ENCODE measurements at places on chromosomes 2 and 18.
A peak's percentile ranks its signal among the peaks of the same experiment; 100 is the strongest.

DNA sequence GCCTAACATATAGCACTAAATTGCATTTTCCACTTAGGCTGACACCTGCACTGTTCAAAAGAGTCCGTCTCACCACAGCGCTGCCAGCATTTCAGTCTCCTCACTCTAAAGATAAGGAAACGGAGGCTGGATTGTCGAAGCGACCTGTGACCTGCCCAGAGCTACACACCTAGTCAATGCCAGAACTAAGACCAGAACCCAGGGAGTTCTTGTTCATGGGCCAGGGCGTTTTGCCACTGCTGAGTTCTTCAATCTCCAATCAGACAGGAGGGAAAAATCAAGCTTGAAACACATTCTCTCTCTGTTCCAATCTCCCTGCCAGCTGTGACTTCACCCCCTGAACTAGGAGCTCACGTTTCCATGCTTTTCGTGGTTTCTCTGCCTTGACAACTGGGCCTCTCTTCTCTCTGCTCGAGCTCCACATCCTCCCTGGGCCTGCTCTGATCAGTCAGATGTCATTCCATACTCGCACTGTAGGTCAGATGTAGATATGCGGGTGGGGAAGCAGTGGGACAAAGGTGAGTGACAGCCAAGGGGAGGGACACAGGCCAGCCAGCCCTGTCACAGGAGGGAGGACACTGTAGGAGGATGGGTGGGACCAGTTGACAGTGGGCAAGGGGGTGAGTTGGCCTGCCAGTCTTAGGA is 221.1 kb upstream of the SMAD2 start:
- no peak overlapping the region for H3K4me3 ChIP-seq
- no peak overlapping the region for H3K27ac ChIP-seq
- H3K4me1 ChIP-seq: no peaks in the 10 kb centered on the region

DNA sequence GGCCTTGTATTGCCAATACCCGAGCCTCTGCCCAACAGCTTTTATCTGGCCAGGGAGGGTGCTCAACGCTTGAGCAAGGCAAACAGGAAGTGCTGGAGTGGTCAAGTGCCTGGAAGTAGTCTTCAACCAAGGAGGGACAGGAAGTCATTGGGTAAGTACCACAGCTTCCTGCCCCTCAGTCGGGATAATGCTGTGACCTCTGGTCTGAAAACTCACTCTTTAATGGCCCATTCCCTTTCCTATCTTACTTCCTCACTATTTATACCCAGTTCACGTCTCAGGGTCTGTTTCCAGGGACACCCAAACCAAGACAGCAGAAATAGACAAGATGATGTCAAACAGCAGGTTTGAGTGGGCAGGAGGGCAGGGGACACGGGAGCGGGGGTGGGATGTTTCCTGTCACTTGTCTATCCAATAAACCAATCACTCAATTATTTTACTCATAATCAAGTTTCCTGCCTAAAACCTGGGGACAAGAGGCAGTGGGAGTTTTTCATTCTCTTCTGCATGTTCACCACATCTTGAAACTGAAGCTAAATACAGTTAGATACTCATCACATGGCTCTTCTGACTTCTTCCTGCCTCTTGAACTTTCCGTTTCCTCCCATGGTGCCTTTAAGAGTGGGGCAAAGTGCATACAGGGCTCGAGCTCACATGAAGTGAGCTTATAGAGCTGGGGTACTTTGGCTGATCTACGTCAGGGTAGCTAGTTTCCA is 68.9 kb upstream of the CAB39 start:
- H3K4me3 ChIP-seq: no peak overlapping the region
- no peaks in the 10 kb centered on the region for H3K27me3 ChIP-seq
- H3K27ac ChIP-seq: no peak overlapping the region
- no peaks in the 10 kb centered on the region for H3K4me1 ChIP-seq
- DNase-seq: peak; percentile 74
- no peaks in the 10 kb centered on the region for H3K36me3 ChIP-seq

DNA sequence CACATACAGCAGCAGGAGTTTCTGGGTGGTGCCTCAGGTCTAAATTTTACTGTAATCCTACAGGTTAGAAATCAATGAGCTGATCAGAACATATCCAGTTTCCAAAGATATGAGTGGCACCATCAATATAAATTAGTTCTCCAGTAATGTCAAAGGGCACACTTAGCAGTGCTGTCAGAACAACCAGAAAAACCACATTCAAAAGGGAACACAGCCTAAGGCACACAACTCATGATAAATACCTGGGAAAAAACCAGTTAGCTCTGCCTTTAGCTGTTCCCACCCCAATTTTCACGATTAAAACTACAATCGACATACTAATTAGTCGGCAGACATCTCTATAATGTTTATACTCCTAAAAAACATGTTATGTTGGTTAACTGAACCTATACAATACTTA is 31.5 kb downstream of the ATP8B1 start:
- H3K4me1 ChIP-seq: peaks cover 50% of the 10 kb centered on the region
- H3K27me3 ChIP-seq: no peaks in the 10 kb centered on the region
- no peaks in the 10 kb centered on the region for H3K36me3 ChIP-seq
- DNase-seq: no peak

DNA sequence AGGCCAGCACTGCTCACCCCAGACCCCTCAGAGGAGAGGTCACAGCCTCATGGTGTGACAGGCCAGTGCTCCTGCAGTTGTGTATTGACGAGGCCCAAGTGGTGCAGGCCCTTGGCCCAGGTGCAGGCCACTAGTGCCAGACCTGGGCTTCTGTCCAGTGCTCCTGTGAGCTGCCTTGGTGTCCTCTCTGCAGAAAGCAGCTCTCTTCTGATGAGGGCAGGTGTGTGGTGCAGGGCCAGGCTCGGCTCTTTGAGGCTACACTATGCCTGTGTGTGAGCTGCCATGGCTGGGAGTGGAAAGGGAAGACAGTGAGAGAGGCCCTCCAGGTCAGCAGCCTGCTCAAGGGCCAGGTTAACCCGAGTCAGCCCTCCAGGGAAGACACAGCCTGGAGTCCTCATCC is 17.1 kb downstream of the EHD3 start:
- H3K4me1 ChIP-seq: no peaks in the 10 kb centered on the region
- H3K36me3 ChIP-seq: peaks cover 39% of the 10 kb centered on the region
- no peak overlapping the region for H3K27ac ChIP-seq
- H3K27me3 ChIP-seq: no peaks in the 10 kb centered on the region

DNA sequence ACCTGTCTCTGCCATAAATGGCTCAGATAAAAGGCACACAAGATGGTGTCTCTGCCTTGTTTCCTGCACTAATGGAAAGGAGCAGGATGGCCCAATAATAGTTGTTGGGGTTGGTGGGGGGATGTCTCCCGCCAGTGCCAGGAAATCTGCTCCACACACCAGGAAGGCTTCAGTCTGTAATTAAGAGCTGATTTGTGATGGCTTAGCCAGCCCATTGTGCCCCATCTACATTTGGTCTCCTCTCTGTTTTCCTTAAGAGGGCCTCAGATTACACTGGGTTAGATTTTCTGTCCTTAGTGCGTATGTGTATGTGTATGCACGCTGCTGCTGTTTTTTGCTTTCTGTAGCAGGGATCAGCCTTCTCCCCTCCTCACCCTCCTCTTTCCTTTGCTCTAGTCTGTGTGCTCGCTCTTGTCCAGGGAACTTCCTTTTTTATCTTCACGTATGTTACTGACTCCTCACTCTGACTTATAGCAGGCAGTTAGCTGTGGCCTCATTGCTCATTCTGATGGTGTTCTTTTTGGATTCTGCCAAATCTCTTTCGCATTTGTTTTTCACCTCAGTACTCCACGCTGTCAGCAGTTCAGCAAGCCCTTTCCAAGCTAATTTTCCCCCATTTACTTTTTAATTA is 33.4 kb upstream of the MGAT5 start:
- no peak overlapping the region for H3K4me3 ChIP-seq
- no peak overlapping the region for H3K27ac ChIP-seq
- H3K4me1 ChIP-seq: peaks cover 10% of the 10 kb centered on the region
- H3K36me3 ChIP-seq: no peaks in the 10 kb centered on the region

GRCh38 chr2:63701406-63701805 is 112.6 kb downstream of the MDH1 start:
- no peak overlapping the region for H3K27ac ChIP-seq
- no peak overlapping the region for H3K4me3 ChIP-seq
- no peak for DNase-seq
- no peaks in the 10 kb centered on the region for H3K36me3 ChIP-seq
- peaks cover 11% of the 10 kb centered on the region for H3K4me1 ChIP-seq

GRCh38 chr18:79275992-79276391 is 119.7 kb upstream of the NFATC1 start:
- H3K4me3 ChIP-seq: no peak overlapping the region
- DNase-seq: no peak

GRCh38 chr2:158567208-158567607 is 110.5 kb downstream of the PKP4 start:
- no peak for DNase-seq
- no peaks in the 10 kb centered on the region for H3K27me3 ChIP-seq
- no peaks in the 10 kb centered on the region for H3K36me3 ChIP-seq
- H3K4me3 ChIP-seq: no peak overlapping the region
- H3K4me1 ChIP-seq: peaks cover 2% of the 10 kb centered on the region

GRCh38 chr2:148877403-148877740 is 2.3 kb downstream of the KIF5C start:
- H3K36me3 ChIP-seq: no peaks in the 10 kb centered on the region
- no peak for DNase-seq
- no peaks in the 10 kb centered on the region for H3K27me3 ChIP-seq
- peaks cover 28% of the 10 kb centered on the region for H3K4me1 ChIP-seq
- H3K27ac ChIP-seq: no peak overlapping the region
- H3K4me3 ChIP-seq: no peak overlapping the region

DNA sequence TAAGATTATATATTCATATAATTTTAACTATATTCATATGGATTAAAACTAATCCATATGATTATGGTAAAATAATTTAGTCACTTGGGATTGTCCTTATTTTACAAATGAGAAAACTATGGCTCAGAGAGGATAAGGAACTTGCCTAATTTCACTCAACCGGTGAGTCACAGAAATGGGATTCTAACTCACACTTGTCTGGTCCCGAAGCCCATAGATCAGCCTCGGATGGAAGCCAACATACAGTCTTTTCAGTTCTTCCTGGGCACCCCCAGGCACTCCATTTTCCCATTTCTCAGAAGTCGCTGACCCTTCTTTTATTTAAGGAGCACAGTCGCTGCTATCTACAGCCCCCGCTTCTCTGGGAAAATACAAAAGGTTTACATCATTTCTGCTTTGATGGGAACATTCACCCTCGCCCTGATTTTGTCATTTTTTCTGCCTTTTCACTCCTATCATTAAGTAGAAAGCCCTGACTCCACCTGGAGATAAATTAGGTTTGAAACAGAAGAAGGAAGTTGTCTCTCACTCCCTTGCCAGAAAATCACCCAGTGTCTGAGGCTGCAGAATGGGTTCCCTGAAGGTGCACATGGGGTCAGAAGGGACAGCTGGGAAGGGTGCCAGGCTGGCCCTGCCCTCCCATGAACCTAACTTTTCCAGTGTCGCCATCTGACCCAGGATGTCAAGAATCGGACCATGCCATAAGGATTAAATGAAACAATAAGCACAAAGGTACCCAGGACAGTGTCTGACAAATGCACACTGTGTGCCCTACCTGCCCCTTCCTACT is 36.6 kb downstream of the CYP1B1 start:
- no peaks in the 10 kb centered on the region for H3K36me3 ChIP-seq
- no peaks in the 10 kb centered on the region for H3K27me3 ChIP-seq
- H3K27ac ChIP-seq: no peak overlapping the region
- DNase-seq: no peak

DNA sequence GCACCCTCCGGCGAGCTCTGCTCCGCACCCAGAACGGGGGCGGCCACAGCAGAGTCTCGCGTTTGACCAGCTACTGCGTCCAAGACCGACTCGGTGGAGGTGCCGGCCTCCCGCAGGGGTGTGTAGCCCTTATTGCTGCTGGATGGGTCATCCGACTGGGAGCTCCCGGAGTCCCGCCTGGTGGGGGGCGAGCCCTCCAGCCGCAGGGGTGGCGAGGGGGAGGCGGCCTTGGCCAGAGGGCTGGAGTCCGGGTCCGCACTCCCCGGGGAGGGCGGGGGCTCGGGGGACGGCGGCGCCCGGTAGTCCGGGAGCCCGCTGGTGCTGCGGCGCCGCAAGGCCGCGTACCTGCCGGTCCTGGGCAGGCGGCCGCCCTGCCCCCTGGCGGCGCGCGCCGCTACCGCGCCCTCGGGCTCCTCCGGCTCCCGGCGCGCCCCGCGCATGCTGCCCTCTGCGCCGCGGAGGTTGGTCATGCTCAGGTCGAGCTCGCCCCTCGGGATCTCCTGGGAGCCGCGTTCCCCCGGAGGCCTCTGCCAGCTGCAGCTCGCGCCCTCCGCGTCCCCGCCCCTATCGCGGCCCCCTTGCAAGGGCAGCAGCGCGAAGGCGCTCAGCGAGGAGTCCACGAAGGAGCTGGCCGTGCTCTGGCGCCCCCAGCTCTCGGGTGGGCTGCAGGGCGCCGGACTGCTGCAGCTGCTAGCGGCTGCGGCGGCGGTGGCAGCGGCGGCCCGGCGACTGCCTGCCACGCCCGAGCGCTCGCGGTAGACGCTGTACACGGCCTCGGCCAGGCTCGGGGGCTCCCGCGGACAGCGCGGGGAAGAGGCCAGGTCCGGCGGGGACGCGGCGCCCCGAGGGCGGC is 4.8 kb downstream of the TMEM200C start:
- peak overlapping the region; percentile 50 for H3K4me3 ChIP-seq
- DNase-seq: peak; percentile 57
- H3K36me3 ChIP-seq: no peaks in the 10 kb centered on the region
- no peak overlapping the region for H3K27ac ChIP-seq

GRCh38 chr2:32464431-32464830 is 107.6 kb downstream of the BIRC6 start:
- peaks cover 51% of the 10 kb centered on the region for H3K36me3 ChIP-seq
- H3K27me3 ChIP-seq: no peaks in the 10 kb centered on the region
- no peak for DNase-seq

- no peaks in the 10 kb centered on the region for H3K36me3 ChIP-seq
- no peak overlapping the region for H3K27ac ChIP-seq
- H3K27me3 ChIP-seq: peaks cover 3% of the 10 kb centered on the region
- no peaks in the 10 kb centered on the region for H3K4me1 ChIP-seq
These were observed 139.9 kb downstream of the MYT1L start for GRCh38 chr2:2191110-2191707.

- H3K4me3 ChIP-seq: no peak overlapping the region
- DNase-seq: no peak
- no peaks in the 10 kb centered on the region for H3K4me1 ChIP-seq
- H3K36me3 ChIP-seq: no peaks in the 10 kb centered on the region
These were observed 336.6 kb downstream of the PAX3 start for GRCh38 chr2:221962186-221962585.

Data from tibial artery (tissue), 4 donors.